ENCODE measurements at places on chromosomes 5 and 9.
A peak's percentile ranks its signal among the peaks of the same experiment; 100 is the strongest.

DNA sequence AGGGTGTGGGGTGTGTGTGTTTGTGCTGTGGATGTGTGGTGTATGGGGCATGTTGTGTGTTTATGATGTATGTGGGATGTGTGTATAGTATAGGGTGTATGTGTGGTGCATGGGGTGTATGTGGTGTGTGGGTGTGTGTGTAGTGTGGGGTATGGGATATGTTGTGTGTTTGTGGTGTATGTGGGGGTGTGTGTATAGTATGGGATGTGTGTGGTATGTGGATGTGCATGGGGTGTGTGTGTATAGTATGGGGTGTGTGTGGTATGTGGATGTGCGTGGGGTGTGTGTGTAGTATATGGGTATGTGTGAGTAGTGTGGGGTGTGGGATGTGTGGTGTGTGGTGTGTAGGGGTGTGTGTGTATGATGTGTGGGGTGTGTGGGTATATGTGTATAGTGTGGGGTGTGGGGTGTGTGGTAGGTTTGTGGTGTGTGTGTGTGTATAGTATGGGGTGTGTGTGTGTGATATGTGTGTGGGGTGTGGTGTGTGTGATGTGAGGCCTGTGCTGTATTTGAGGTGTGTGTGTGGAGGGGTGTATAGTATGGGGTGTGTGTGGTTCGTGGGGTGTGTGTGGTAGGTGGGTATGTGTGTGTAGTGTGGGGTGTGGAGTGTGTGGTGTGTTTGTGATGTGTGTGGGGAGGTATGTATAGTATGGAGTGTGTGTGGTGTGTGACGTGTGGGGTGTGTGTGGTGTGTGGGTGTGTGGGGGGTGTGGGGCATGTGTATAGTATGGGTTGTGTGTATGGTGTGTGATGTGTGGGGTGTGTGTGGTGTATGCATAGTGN is 10.5 kb downstream of the ECSCR start:
- DNase-seq = no peak

- no peak for DNase-seq
Measured at GRCh38 chr9:297104-297972, 82.7 kb downstream of the DOCK8 start.

DNA sequence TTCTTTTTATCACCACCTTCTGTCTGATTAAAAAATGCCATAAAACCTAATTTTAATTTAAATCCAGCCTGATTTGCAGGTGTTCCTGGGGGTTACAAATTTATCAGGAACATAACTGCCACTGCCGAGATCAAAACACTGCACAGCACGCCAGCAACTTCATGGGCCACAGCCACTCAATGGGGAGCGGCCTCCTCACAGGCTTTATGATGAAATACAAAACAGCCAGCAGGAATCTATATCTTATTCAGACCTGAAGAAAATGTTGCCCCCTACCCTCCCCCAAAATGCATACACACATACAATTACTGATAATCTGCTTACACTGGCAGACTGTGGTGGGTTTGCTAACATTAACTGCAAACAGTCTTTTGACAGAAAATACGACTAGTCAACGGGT is 151.7 kb upstream of the POU5F2 start:
- no peak for DNase-seq

DNA sequence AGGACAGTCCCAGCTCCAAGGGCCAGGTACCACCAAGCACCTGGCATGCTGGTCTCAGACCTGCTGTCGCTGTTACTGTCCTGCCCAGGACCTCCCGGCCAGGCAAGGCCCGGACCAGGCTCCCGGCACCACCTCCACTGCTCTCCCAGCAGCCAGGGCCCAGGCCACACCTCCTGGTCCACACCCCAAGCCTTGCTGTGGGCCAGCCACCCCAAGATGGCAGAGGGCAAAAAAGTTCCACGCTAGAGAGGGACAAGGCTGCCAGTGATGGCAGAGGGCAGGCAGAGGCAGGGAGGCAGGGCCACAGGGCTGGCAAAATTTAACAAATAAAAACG is 1.1 kb downstream of the DNLZ start:
- no peak for DNase-seq

- no peak for DNase-seq
Measured at GRCh38 chr9:70868661-70869652, 252.5 kb downstream of the TRPM3 start.

DNA sequence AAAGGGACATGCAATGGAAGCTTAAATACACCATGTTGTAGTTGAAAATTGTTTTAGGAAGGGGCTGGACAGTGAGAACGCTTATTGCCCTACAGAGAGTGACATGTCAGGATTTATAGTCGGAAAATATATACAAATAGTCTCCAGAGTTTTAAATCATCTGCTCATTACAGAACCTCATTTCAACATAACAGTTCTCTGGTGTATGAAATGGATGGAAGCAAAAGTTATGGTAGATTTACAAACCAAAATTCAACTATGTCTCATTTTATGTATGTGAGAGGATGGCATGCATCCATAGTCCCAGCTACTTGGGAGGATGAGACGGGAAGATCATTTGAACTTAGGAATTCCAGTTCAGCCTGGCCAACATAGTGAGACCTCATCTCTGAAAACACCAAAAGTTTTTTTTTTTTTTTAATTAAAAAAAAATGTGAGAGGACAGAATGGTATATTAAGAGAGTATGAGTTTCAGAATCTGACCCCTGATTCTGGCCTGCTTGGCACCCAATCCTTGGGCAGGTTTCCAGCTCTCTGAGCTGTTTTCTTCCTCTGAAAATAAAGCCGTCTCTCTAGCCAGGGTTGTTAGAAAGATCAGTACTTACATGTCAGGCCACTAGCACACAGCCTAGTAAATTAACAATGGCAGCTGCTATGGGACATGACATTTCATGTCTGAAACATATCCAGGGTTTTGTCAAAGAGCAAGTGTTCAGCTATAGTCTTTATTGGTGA is 40.1 kb downstream of the IQGAP2 start:
- DNase-seq = no peak

DNA sequence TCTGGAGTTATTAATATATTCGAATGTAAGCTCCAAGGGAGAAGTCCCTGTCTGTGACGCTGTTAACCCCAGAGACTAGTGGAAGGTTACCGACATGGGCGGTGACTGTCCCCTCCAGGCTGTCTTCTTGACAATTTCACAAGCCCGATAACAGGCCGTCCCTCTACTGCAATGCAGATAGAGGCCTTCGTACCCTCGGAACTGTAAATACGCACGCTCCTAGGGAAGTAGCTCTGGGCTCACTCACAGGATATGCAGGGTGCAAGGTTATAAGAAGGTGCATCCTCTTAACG is 680 bp upstream of the RFK start:
- DNase-seq = no peak

DNA sequence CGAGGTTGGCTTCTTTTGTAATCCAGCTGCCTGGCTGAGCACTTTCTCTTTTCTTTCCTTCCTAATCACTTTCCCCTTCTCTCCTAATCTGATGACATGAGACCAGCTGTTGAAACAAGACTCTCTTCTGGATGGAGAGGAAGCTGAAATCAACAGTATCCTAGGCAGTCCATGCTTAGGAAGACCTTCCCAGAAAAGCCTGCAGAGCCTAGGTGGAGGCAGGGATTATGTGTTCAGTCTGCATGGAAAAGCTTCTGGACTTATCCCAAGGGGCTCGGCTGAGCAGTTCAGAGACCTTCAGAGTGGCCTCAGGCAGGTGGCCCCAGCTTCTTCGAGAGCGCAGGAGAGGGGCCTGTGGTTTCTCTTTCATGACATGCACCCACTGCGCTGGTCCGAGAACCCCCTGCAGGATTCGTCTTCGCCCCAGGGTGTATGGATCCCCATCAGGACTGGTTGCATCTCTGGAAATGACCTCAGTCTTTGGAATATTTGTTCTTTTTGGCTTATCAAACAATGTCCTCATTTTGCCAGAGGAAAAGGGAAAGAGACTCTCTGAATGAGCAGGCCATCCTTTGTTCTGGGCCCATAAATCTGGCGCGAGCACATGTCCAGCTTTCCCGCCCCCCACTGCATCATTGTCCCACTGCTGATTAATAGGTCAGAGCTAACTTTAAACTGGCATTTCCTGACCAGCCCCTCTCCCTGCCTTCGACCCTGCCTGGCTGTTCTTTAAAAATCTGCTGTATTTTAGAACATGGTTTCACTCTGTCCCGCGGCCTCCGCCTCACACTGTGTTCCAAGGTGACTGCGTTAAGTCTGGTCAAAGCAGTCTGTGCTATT is 177.9 kb upstream of the KLF4 start:
- DNase-seq = no peak

DNA sequence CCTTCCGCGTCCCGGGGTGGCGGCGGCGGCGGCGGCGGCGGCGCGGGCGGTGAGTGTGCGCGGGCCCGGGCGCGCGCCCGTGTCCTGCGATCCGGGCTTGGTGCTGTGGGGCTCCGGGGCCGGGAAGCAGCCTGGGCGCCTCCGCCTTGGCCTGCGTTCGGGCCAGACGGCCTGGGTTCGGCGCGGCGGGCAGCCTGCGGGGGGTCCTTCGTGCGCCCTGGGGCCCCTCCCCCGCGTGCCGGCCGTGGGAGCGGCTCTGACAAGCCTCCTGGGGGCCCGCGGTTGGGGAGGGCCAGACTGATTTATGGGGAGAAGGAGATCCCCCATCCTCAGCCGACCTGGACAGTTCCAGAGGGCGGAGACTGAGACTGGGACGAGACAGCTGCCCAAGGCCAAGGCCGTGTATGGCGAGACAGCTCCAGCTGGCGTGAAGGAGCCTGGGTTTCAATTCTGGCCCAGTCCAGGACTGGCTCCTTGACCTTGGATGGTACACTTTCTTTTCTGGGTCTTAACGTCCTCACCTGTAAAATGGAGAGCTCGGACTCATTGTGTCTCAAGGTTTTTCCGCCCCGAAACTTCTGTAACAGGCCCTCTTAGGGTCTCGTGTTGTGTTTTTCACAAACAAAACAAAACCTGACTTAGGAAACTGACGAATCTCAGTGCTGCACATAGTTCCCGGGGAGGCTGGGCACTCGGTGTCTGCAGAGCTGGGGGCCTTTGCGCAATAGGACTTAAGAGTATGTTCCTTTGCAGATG is 603 bp downstream of the TMEM268 start:
- DNase-seq = peak; percentile 26

- DNase-seq = no peak
Measured at GRCh38 chr9:78909566-78909965, 612.6 kb downstream of the PSAT1 start.

DNA sequence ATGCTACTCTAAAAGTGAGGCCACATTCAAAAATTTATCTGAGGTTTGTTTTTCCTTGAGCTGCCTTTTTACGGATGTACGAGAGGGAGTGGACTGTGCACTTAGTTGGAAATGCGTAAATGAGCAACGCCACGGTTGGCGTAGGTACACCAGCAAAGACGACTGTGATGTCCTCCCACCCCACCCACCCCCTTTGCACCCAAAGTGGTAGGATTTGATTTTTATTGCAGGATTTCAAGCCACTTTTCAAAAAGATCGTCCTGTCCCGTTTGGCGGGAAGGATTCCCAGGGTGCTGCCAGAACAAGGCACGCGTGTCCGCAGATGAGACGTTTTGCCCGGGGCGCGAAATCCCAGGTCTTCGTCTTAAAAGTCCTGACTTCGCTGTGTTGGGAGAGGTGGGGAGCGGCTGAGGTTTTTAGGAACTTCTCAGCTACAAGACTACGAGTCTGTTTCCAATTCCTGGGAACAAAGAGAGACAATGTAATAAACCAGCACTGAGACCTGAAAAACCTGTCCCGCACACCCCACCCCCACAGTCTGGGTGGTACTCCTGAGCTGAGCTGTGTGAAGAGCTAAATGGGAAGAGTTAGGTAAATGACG is 1.0 kb upstream of the TLE1 start:
- DNase-seq = no peak

GRCh38 chr9:105966834-105967233 is 272.5 kb downstream of the TMEM38B start:
- no peak for DNase-seq

DNA sequence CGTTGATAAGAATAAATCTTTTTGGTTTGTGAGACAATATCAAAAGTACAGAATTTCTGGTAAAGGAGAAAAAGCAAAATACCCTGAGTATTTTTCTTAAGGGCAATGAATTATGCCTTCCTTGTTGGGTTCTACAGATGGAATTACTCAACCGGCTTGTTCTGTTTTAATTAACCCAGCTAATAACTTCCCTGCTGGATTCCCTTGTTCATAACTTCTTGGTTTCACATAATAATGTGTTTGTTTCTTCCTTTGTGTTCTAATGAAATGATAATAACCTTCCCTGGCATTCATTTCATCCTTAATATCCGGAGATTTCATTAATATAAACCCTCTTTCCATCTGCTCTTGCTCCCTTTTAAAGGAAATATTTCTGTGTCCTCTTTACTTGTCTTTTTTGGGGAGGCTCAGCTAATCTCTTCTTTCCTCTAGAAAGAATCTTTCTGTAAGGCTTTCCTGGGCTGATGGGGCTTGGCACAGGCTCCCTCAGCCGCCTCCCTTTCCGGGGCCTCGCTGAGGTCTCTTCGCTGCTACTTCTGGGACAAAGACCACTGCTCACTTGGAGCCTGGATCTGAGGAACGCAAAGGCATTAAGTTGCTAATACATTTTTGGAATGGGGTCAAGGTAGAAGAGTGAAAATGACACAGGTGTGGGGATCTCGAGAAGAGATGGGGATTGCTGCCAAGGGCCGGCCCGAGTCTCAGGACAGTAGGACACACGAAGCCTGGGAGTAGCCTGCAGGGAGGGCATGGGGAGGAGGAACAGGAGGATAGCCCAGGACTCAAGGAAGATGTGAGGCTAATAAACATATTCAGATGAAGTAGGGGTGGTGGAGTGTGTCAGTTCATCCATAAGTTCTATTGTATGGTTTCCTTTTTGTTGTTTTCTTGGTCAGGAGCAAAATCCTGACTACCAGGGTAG is 118.5 kb downstream of the NRG2 start:
- no peak for DNase-seq

GRCh38 chr5:139904566-139904815 is 108.9 kb downstream of the PSD2 start:
- no peak for DNase-seq

- DNase-seq = no peak
Measured at GRCh38 chr5:5906778-5907177, 471.6 kb downstream of the MED10 start.

DNA sequence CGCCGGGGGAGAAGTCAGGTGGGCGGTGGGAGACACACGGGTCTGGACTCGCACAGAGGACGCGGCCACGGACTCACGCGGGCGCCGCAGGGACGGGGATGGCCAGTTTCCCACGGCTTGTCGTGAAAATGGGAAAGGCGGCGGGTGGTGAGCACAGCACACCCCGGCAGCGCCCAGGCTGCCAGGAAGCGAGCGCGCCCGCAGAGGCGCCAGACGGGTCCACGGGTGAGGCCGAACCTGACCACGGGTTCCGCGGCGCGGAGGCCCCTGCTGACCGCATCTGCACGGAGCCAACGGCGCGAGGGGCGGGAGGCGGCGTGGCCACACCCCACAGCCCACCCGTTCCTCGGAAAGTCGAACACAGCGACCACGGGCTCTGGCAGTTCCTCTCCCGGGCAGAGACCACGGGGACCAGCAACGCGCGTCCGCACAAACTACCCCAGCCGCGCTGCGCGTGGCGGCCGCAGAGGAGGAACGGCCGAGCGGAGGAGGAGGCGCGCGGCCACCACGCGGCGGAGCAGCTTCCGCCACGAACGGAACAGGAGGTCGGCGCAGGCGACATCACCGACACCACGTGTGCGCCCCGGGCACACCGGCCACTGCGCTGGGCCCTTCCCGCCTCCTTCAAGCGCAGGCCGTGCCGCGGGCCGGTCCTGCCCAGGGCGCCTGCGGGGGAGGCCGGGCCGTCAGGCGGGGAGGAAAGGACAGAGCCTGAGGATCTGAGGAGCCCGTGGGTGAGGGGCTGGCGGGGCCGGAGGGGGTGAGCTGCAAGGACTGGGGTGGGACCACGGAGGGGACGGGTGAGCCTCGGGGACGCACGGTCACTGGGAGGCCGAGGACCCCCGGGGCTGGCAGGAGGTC is 5.6 kb downstream of the EXD3 start:
- DNase-seq = no peak
